ENCODE measurements at places on chromosomes 5 and 9. TPM values are rescaled to one million over a fixed set of nuclear protein-coding genes. Genes with fewer than 3 reads are reported as not detected.

Gene PCDHA6
- total RNA-seq: not detected

Gene DCP2
- total RNA-seq: 90.4 TPM

Gene CATSPER3
- 0.82 TPM for total RNA-seq

Gene CCDC107
- total RNA-seq: 29.4 TPM

Gene CBY3
- total RNA-seq: 0.59 TPM

Gene PCDHGB2
- total RNA-seq: 0.12 TPM

Gene TRAF2
- total RNA-seq: 67.6 TPM

Gene CXCL14
- not detected for total RNA-seq

Gene PPP3R2
- not detected for total RNA-seq

Gene EXOSC3
- 88.1 TPM for total RNA-seq

Gene MYMK
- not detected for total RNA-seq

Gene NFX1
- total RNA-seq: 48.1 TPM

Gene DRD1
- not detected for total RNA-seq

Gene PPP1R26
- 0.28 TPM for total RNA-seq

Gene ARHGEF37
- 1.1 TPM for total RNA-seq

Gene DDX4
- total RNA-seq: 0.29 TPM

Gene CREBRF
- total RNA-seq: 11.2 TPM

Gene IFNA5
- not detected for total RNA-seq

Gene CLTA
- total RNA-seq: 177 TPM

Gene ENTREP1
- not detected for total RNA-seq

Gene PDZD2
- total RNA-seq: not detected

Gene APBA1
- 3.6 TPM for total RNA-seq

Gene CARTPT
- total RNA-seq: not detected

Gene IFNA13
- total RNA-seq: not detected

Gene SRA1
- total RNA-seq: 47.3 TPM

Gene CCDC183
- 0.91 TPM for total RNA-seq

Gene GFM2
- 22.6 TPM for total RNA-seq

Gene CDC20B
- 0.53 TPM for total RNA-seq

Gene TMEFF1
- total RNA-seq: 0.49 TPM

Gene SCAMP1
- total RNA-seq: 17.4 TPM

Gene PCDHB15
- not detected for total RNA-seq

Gene PTPRD
- not detected for total RNA-seq

Gene ACTBL2
- not detected for total RNA-seq

Gene EFNA5
- total RNA-seq: not detected

Gene PIP5KL1
- total RNA-seq: 1.8 TPM

Gene SOX30
- total RNA-seq: 0.09 TPM

Gene SLC27A4
- total RNA-seq: 26.1 TPM

Gene SLC23A1
- total RNA-seq: 2.5 TPM

Gene MUSK
- total RNA-seq: not detected

Gene VCP
- total RNA-seq: 222 TPM

Gene INSL6
- not detected for total RNA-seq

Gene SPINK6
- not detected for total RNA-seq

Gene IL7R
- 30.7 TPM for total RNA-seq

Gene ADAMTS6
- 2.8 TPM for total RNA-seq

Gene PHAX
- 35.6 TPM for total RNA-seq

Gene STPG3
- total RNA-seq: not detected

Gene SMU1
- total RNA-seq: 20.0 TPM

Gene GABRA6
- not detected for total RNA-seq

Gene TTLL11
- 2.5 TPM for total RNA-seq

Gene UBE2B
- 74.6 TPM for total RNA-seq

Gene GIN1
- total RNA-seq: 10.8 TPM

Gene LECT2
- total RNA-seq: not detected

Gene RASEF
- not detected for total RNA-seq

Gene CDC42SE2
- 118 TPM for total RNA-seq

Data from activated CD8-positive, alpha-beta memory T cell treated with anti-CD3 and anti-CD28 coated beads, Interleukin-2, amount 10 ng/mL, durations not matched to agents 7 days and 5 days (primary cell).